HCT116 (cell line): ENCODE measurements at places on chromosomes 2 and 18. TPM values are rescaled to one million over a fixed set of nuclear protein-coding genes. Genes with fewer than 3 reads are reported as not detected.

Gene TMEM182
- total RNA-seq, result 8.4 TPM

Gene NOL4
- not detected for total RNA-seq

Gene CD8A
- 0.76 TPM for total RNA-seq

Gene CCDC178
- total RNA-seq, result not detected

Gene DSC2
- total RNA-seq, result 33.4 TPM

Gene TCF23
- total RNA-seq, result not detected

Gene POTEI
- 1.2 TPM for total RNA-seq

Gene MALL
- total RNA-seq, result 223 TPM

Gene LRRTM1
- total RNA-seq, result not detected

Gene ANKRD62
- total RNA-seq, result 0.34 TPM

Gene STON1
- total RNA-seq, result 1.4 TPM

Gene ARL5A
- total RNA-seq, result 74.4 TPM

Gene IL36RN
- not detected for total RNA-seq

Gene AMER3
- total RNA-seq, result not detected

Gene LIMS4
- total RNA-seq, result 1.1 TPM

Gene BCL2
- total RNA-seq, result 2.5 TPM

Gene DNAH7
- total RNA-seq, result not detected

Gene SPP2
- total RNA-seq, result not detected

Gene PRKRA
- total RNA-seq, result 49.8 TPM

Gene MAP3K19
- not detected for total RNA-seq

Gene SRSF7
- total RNA-seq, result 215 TPM

Gene TMEM247
- total RNA-seq, result not detected

Gene INPP5D
- total RNA-seq, result 1.8 TPM

Gene GAREM2
- 13.3 TPM for total RNA-seq

Gene SRD5A2
- total RNA-seq, result not detected

Gene VWC2L
- total RNA-seq, result not detected

Gene TYW5
- total RNA-seq, result 7.7 TPM

Gene CNGA3
- total RNA-seq, result not detected

Gene TMEM37
- 2.3 TPM for total RNA-seq

Gene LYG2
- total RNA-seq, result 0.27 TPM

Gene CMPK2
- 1.5 TPM for total RNA-seq

Gene DYNC2LI1
- 16.7 TPM for total RNA-seq

Gene SERPINB13
- total RNA-seq, result 0.07 TPM

Gene RGPD4
- total RNA-seq, result 0.07 TPM

Gene RIOK3
- 42.5 TPM for total RNA-seq

Gene CFC1
- total RNA-seq, result not detected

Gene PECR
- total RNA-seq, result 16.3 TPM

Gene GALNT13
- total RNA-seq, result 0.44 TPM

Gene COPS9
- 111 TPM for total RNA-seq

Gene UGGT1
- 51.8 TPM for total RNA-seq

Gene EML6
- 6.6 TPM for total RNA-seq
